ENCODE measurements at places on chromosomes 6 and 20.

GRCh38 chr20:58173930-58174707 lies 54.3 kb downstream of the ANKRD60 start:
- no peak for DNase-seq

DNA sequence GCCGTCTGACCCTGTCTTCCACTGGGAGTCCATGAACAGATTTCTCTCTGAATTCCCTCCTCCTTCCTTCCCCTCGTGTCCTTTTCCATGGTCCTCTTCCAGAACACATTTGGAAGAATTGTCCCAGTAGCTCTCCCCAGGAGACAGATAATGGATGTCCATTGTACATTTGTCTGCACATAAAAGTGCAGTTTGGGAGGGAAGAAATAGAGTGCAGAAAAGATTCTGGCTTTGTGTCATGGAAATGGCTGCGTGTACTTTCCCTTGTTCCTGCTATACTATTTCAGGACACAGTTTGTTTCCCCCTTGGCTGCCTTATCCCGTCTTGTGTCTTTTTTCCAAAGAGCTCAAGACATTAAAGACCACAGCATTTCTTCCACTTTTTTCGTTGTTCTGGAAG lies 127.6 kb downstream of the SYNDIG1 start:
- no peak for DNase-seq

- DNase-seq = no peak
Measured at GRCh38 chr6:10030942-10031537, 383.8 kb downstream of the TFAP2A start.

GRCh38 chr6:12196326-12196936 lies 93.7 kb upstream of the EDN1 start:
- no peak for DNase-seq

- DNase-seq = no peak
Measured at GRCh38 chr6:1763404-1763803, 153.7 kb downstream of the FOXC1 start.

- DNase-seq = no peak
Measured at GRCh38 chr20:62830821-62831220, 14.0 kb downstream of the COL9A3 start.

GRCh38 chr6:13272131-13273046 lies 55.9 kb downstream of the TBC1D7 start:
- peak; percentile 22 for DNase-seq

GRCh38 chr6:129647044-129647443 lies 62.9 kb downstream of the ARHGAP18 start:
- DNase-seq = no peak
